ENCODE measurements at places on chromosomes 12 and 14. TPM values are rescaled to one million over a fixed set of nuclear protein-coding genes. Genes with fewer than 3 reads are reported as not detected.

SLCO1B1 gene
- total RNA-seq = 0.04 TPM

TRPV4 gene
- total RNA-seq = 0.13 TPM

TAS2R46 gene
- 1.6 TPM for total RNA-seq

POTEM gene
- not detected for total RNA-seq

A2M gene
- 233 TPM for total RNA-seq

CISTR gene
- not detected for total RNA-seq

ITGB7 gene
- 0.80 TPM for total RNA-seq

KCNMB4 gene
- total RNA-seq = 8.2 TPM

NUAK1 gene
- 8.0 TPM for total RNA-seq

SERPINA9 gene
- total RNA-seq = not detected

PIWIL1 gene
- 0.13 TPM for total RNA-seq

HOXC10 gene
- total RNA-seq = 7.6 TPM

KRT79 gene
- total RNA-seq = not detected

OAS2 gene
- 1.8 TPM for total RNA-seq

CCDC197 gene
- 0.04 TPM for total RNA-seq

ENDOU gene
- total RNA-seq = 0.31 TPM

TRIM9 gene
- 0.49 TPM for total RNA-seq

UNC79 gene
- total RNA-seq = 0.27 TPM

NANOG gene
- 0.04 TPM for total RNA-seq

P2RX7 gene
- total RNA-seq = 1.6 TPM

C12orf42 gene
- 1.7 TPM for total RNA-seq

DNAH10 gene
- 1.5 TPM for total RNA-seq

HCAR1 gene
- total RNA-seq = 0.09 TPM

PAWR gene
- 6.2 TPM for total RNA-seq

PLD4 gene
- total RNA-seq = 3.1 TPM

EXOC5 gene
- total RNA-seq = 51.2 TPM

MAP3K9 gene
- total RNA-seq = 0.13 TPM

TSPAN11 gene
- 9.1 TPM for total RNA-seq

LMNTD1 gene
- 0.18 TPM for total RNA-seq

BHLHE41 gene
- total RNA-seq = 1.6 TPM

OAS3 gene
- total RNA-seq = 4.7 TPM

KRT2 gene
- not detected for total RNA-seq

CAPS2 gene
- 4.0 TPM for total RNA-seq

SALL2 gene
- total RNA-seq = 7.1 TPM

TAS2R10 gene
- 0.71 TPM for total RNA-seq

ARHGEF40 gene
- 50.5 TPM for total RNA-seq

C1QL4 gene
- total RNA-seq = 0.27 TPM

TRIAP1 gene
- total RNA-seq = 26.6 TPM

SLC35F4 gene
- total RNA-seq = 0.22 TPM

CIROP gene
- not detected for total RNA-seq

C14orf132 gene
- total RNA-seq = 14.5 TPM

TAS2R13 gene
- 1.5 TPM for total RNA-seq

PAX9 gene
- 0.13 TPM for total RNA-seq

SRRM4 gene
- total RNA-seq = 0.13 TPM

SMIM41 gene
- total RNA-seq = 0.13 TPM

TMEM19 gene
- total RNA-seq = 26.3 TPM

KLRC2 gene
- 0.13 TPM for total RNA-seq

SMARCD1 gene
- total RNA-seq = 25.1 TPM
